ENCODE measurements at places on chromosomes 11 and 22. TPM values are rescaled to one million over a fixed set of nuclear protein-coding genes. Genes with fewer than 3 reads are reported as not detected.

The C1QTNF5 gene
- 23.6 TPM for polyA plus RNA-seq

The TUBGCP6 gene
- polyA plus RNA-seq: 31.5 TPM

The MS4A4E gene
- not detected for polyA plus RNA-seq

The GRM5 gene
- polyA plus RNA-seq: 0.12 TPM

The PIWIL4 gene
- 2.0 TPM for polyA plus RNA-seq

The PRRG4 gene
- 3.0 TPM for polyA plus RNA-seq

The RFPL3 gene
- polyA plus RNA-seq: not detected

The ABCC8 gene
- polyA plus RNA-seq: not detected

The KRTAP5-2 gene
- not detected for polyA plus RNA-seq

The MFRP gene
- not detected for polyA plus RNA-seq

The TSPO gene
- polyA plus RNA-seq: 138 TPM

The DESI1 gene
- polyA plus RNA-seq: 31.2 TPM

The IL17REL gene
- not detected for polyA plus RNA-seq

The IL18 gene
- 5.1 TPM for polyA plus RNA-seq

The CAPN5 gene
- 28.8 TPM for polyA plus RNA-seq

The PLA2G6 gene
- 30.2 TPM for polyA plus RNA-seq

The LMO2 gene
- polyA plus RNA-seq: 5.5 TPM

The GLYAT gene
- polyA plus RNA-seq: 1.6 TPM

The BAIAP2L2 gene
- polyA plus RNA-seq: 8.2 TPM

The OR51B5 gene
- not detected for polyA plus RNA-seq

The CBX7 gene
- 9.5 TPM for polyA plus RNA-seq

The PAMR1 gene
- polyA plus RNA-seq: 35.2 TPM

The OR52J3 gene
- polyA plus RNA-seq: not detected

The KRTAP5-8 gene
- polyA plus RNA-seq: 0.26 TPM

The DNAJB7 gene
- polyA plus RNA-seq: 0.66 TPM

The SPI1 gene
- 3.3 TPM for polyA plus RNA-seq

The LRRC51 gene
- 7.8 TPM for polyA plus RNA-seq

The EMID1 gene
- 15.0 TPM for polyA plus RNA-seq

The SLC37A2 gene
- polyA plus RNA-seq: 3.9 TPM

The SLC17A6 gene
- polyA plus RNA-seq: not detected

The NPTXR gene
- 3.3 TPM for polyA plus RNA-seq

The C22orf42 gene
- not detected for polyA plus RNA-seq

The UCP2 gene
- polyA plus RNA-seq: 34.9 TPM

The KRTAP5-1 gene
- polyA plus RNA-seq: not detected
